ENCODE measurements at places on chromosomes 1 and 21. TPM values are rescaled to one million over a fixed set of nuclear protein-coding genes. Genes with fewer than 3 reads are reported as not detected.

The VWA5B1 gene
- polyA plus RNA-seq: not detected

The CFAP45 gene
- polyA plus RNA-seq: 2.7 TPM

The SLC44A3 gene
- 2.3 TPM for polyA plus RNA-seq

The PTPN14 gene
- 7.3 TPM for polyA plus RNA-seq

The LIN28A gene
- polyA plus RNA-seq: not detected

The NIBAN1 gene
- 71.4 TPM for polyA plus RNA-seq

The GOLT1A gene
- polyA plus RNA-seq: not detected

The NBPF3 gene
- 3.7 TPM for polyA plus RNA-seq

The ZNF695 gene
- polyA plus RNA-seq: not detected

The LRRC53 gene
- not detected for polyA plus RNA-seq

The NVL gene
- polyA plus RNA-seq: 28.5 TPM

The FNDC5 gene
- 8.1 TPM for polyA plus RNA-seq

The IGSF3 gene
- 0.38 TPM for polyA plus RNA-seq

The KRTAP7-1 gene
- polyA plus RNA-seq: not detected

The TSPAN1 gene
- 3.9 TPM for polyA plus RNA-seq

The LENEP gene
- polyA plus RNA-seq: not detected

The PDC gene
- polyA plus RNA-seq: not detected

The XCL2 gene
- not detected for polyA plus RNA-seq

The OR2AK2 gene
- not detected for polyA plus RNA-seq

The FCMR gene
- polyA plus RNA-seq: 1.3 TPM

The TCEA3 gene
- 37.3 TPM for polyA plus RNA-seq

The SLC5A9 gene
- polyA plus RNA-seq: 1.4 TPM

The GPA33 gene
- 0.20 TPM for polyA plus RNA-seq

The CTTNBP2NL gene
- 7.9 TPM for polyA plus RNA-seq

The FMO3 gene
- 13.5 TPM for polyA plus RNA-seq

The GJA4 gene
- 21.0 TPM for polyA plus RNA-seq

The LCE1C gene
- polyA plus RNA-seq: not detected

The GNB1 gene
- 142 TPM for polyA plus RNA-seq

The CNR2 gene
- 0.08 TPM for polyA plus RNA-seq

The ATAD3C gene
- not detected for polyA plus RNA-seq

The KRTAP13-2 gene
- polyA plus RNA-seq: not detected

The HYI gene
- 63.9 TPM for polyA plus RNA-seq

The NOS1AP gene
- polyA plus RNA-seq: 0.97 TPM

The OPRD1 gene
- polyA plus RNA-seq: not detected

The AGBL4 gene
- polyA plus RNA-seq: not detected

The CD1E gene
- polyA plus RNA-seq: not detected

The NBPF6 gene
- polyA plus RNA-seq: not detected

The LYPD8 gene
- polyA plus RNA-seq: 1.4 TPM

The DNAJC6 gene
- 1.3 TPM for polyA plus RNA-seq

The ABCD3 gene
- 20.4 TPM for polyA plus RNA-seq

The CYP4Z1 gene
- polyA plus RNA-seq: not detected

The LCE1F gene
- not detected for polyA plus RNA-seq

The S100A9 gene
- 485 TPM for polyA plus RNA-seq

The AADACL4 gene
- polyA plus RNA-seq: not detected

The RXFP4 gene
- polyA plus RNA-seq: not detected

The OXCT2 gene
- 0.08 TPM for polyA plus RNA-seq

The KCNJ9 gene
- polyA plus RNA-seq: not detected

The STYXL2 gene
- polyA plus RNA-seq: 2.8 TPM
